Activated naive CD4-positive, alpha-beta T cell treated with anti-CD3 and anti-CD28 coated beads for 36 hours (primary cell): ENCODE measurements at places on chromosomes 1 and 21.

DNA sequence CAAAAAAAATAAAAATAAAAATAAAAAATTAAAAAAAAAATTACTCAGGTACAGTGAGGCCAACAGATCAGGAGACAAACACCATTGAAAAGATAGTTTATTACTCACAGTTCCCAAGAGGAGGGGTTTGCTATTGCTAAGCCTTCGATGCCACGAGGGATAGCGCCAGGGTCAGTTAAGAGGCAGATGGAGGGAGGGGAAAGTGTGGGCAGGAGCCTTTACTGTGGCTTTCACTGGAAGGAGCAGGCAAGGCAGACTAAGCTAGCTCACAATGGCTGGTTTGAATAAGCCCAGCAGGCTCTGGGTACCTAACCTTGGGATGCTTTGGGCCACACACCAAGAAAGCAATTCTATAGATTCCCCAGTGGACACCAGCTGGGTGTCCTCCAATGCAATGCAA lies 12.7 kb upstream of the RNF187 start:
- DNase-seq: no peak

- no peak for DNase-seq
Observed at GRCh38 chr1:210978974-210979354, 155.0 kb downstream of the KCNH1 start.

DNA sequence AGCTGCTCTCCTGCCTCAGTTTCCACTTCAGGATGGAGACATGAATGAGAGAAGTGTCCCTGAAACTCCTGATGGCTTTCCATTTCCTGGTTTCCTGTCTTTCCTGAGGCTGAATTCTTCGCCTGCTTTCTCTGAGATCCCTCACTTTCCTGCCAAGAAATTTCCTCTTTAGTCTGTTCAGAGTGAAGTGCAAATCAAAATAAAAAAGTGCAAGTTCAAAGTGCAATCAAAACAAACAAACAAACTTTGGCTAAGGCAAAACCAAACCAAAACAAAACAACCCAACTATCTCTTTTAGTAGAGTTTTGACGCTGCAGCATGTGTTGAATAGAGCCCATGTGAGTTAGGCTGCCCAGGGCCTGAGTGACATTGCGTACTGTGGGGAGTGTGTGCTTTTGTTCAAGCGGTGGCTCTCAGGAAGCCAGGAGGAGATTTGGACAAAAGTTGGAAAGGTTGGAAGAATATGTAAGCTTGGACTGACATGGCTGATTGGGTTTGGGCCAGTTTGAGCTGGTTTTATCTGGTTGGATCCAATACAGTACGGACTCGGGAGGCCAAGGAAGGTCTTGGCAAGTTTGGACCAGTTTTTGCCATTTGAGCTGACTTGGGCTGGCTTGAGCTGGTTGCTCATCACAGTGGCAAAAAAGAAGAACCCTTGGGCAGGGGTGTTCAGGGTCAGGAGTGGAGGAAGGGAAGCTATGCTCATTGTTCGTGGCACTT lies 61.1 kb upstream of the TINAGL1 start:
- DNase-seq: no peak

DNA sequence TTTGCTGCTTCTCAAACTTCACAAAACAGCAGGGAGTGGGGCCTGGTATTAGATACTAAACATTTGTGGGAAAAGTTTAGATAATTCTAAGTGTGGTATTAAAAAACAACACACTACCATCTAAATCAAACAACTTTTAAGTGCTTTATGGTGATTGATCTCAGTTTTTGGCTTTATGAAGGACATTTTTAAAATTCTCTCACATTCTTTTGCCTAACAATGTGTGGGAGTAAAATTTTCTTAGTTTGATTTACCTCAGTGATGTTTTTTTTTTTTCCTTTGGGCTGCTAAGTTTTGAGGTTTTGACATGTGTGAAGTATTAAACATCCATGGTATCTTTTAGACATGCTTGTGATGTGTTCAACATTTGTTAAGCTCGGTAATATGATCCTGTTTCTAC lies 116.2 kb downstream of the DISP1 start:
- DNase-seq: no peak

DNA sequence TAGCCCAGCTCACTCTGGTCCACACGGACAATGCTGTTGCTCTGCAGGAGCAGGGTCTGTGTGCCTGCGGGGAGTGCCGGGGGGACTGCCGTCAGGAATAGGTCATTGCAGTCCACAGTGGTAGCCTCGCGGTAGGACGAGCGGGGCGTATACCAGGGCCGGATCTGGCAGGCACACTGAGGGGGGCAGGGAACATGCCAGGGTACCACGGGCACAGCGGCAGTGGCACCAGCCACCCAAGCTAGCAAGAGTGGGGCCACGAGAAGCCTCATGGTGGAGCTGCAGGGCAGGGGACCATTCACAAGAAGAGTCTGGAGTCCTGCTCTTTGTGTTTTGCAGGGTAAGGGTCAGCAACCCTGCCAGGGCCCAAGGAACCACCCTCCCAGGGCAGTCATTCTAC lies 65.8 kb downstream of the LRRN2 start:
- peak; percentile 17 for DNase-seq

GRCh38 chr1:112703706-112704105 lies 3.2 kb downstream of the RHOC start:
- DNase-seq: no peak

- DNase-seq: no peak
Observed at GRCh38 chr1:43370564-43370963, 2.8 kb upstream of the ELOVL1 start.

- DNase-seq: no peak
Observed at GRCh38 chr1:228267962-228268880, 60.4 kb downstream of the OBSCN start.

DNA sequence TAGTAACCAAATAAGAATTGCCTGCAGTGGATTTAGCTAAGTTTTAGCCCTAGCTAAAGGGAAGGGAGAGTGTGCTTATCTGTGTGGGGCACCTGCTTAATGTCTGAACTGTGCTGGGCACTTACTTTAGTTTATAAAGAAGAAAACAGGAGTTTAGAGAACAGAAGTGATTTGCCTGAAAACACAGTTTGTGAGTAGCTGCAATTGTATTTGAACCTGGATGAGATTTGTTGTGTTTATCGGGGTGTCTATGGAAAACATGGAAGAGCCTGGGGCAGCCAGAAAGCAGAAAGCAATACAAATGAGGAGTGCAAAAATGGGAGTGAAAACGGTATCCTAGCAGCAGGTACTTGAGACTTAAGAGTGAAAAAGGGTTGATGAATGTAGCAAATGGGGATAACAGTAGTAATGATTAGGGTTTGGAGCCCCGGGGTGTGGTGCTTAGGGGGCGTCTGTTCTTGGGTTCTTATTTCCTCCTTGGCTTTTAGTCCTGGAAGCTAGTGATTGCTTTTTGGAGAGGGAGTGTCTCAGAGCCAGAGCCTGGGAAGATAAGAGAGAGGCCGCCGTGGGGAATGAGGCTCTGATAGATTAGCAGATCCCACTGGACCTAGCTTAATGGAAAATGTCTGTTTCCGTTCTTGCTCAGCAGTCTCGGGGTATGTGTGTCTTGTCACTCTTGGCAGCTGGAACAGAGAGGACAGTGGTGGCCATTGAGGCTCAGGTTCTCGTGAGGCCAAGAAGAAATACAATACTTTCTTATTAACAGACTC lies 5.6 kb downstream of the PRCC start:
- no peak for DNase-seq

GRCh38 chr1:239123260-239123659 lies 263.1 kb upstream of the CHRM3 start:
- no peak for DNase-seq

DNA sequence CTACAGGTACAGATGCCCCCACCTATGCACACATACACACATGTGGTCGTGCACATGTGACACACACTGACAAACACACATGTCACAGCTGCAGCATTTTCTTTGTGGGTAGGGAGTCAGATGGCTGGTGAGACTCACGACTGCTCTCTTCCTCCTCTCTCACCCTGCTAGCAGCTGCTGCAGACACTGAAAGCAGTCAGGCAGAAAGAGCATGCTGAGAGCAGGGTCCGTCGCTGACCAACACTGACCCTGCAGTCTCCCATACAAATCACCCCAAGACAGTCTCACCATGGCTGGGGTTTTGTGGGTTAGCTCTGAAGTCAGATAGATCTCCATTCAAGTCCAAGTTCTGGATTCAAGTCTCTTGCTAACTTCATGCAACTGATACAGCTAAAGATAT lies 188.3 kb downstream of the ASTN1 start:
- no peak for DNase-seq

- no peak for DNase-seq
Observed at GRCh38 chr1:27539901-27540861, 50.2 kb upstream of the WASF2 start.

GRCh38 chr1:37442644-37443043 lies 31.7 kb upstream of the ZC3H12A start:
- DNase-seq: no peak

DNA sequence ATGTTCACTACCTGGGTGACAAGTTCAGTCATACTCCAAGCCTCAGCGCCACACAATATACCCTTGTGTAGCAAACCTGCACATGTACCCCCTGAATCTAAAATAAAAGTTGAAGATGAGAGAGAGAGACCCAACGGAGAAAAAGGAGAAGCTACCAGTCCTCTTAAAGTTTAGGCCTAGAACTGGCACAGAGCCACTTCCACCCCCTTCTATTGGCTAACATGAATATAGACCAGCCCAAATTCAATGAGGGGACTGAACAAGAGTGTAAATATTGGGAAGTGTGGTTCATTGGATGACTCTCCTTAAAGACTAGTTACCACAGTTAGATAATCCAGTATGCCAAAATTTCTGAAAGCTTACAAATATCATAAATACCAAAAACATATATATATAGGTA lies 139.9 kb upstream of the ATP1B1 start:
- DNase-seq: no peak

GRCh38 chr1:39688706-39689105 lies 2.5 kb downstream of the HPCAL4 start:
- DNase-seq: no peak

GRCh38 chr1:12161662-12162458 lies 4.9 kb upstream of the TNFRSF1B start:
- DNase-seq: peak; percentile 92

GRCh38 chr1:240194120-240194519 lies 102.4 kb downstream of the FMN2 start:
- no peak for DNase-seq

- no peak for DNase-seq
Observed at GRCh38 chr1:17121881-17122280, 2.6 kb upstream of the PADI2 start.

- DNase-seq: no peak
Observed at GRCh38 chr1:31371121-31371959, 1.5 kb downstream of the FABP3 start.

DNA sequence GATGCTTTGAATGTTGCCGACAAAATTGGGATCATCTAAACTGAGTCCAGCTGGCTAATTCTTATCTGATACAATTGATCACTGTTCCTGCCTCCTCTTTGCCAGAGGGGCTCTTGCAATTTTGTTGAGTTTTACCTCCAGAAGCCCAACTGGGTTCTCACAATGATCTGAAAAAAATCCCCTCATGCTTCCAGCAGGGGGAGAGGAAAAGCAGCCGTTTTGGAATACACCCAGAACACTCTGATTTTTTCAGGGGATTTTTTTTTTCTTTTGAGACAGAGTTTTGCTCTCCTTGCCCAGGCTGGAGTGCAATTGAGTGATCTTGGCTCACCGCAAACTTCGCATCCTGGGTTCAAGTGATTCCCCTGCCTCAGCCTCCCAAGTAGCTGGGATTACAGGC lies 13.9 kb upstream of the RERE start:
- no peak for DNase-seq

DNA sequence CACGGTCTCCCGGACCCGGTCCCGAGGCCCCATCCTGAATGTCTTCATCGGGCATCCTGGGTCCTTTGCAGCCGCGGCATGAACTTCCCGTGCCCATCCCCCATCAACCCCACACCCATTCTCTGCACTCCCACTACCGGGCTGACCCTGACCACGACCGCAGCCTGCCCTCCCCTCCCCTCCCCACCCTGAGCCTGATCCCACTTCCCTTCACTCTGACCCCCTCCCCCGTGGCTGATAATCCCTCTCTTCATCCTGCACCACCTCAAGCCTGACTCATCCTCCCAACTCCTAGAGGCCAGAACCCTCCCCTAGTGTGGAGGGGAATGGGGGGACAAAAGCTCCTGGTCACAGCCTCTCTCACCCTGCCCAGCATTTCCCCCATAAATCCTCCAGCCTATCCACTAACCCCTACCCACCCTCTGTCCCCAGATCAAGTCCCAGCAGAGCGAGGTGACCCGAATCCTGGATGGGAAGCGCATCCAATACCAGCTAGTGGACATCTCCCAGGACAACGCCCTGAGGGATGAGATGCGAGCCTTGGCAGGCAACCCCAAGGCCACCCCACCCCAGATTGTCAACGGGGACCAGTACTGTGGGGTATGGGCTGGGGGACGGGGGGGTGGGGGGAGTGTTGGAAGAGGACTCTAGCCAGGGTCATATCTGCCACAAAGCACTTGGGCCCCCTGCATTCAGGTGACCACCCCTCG lies 602 bp downstream of the SH3BGRL3 start:
- DNase-seq: peak; percentile 30

GRCh38 chr1:31208361-31208945 lies 31.2 kb downstream of the NKAIN1 start:
- no peak for DNase-seq

GRCh38 chr1:193709607-193710006 lies 523.2 kb upstream of the B3GALT2 start:
- DNase-seq: no peak

GRCh38 chr1:210232511-210233215 lies at the start of gene SERTAD4:
Gene SERTAD4, plus strand, starts transcription at chr1:210232796. Its CDS starts 5,165 bp downstream, at chr1:210237961.
- no peak for DNase-seq

DNA sequence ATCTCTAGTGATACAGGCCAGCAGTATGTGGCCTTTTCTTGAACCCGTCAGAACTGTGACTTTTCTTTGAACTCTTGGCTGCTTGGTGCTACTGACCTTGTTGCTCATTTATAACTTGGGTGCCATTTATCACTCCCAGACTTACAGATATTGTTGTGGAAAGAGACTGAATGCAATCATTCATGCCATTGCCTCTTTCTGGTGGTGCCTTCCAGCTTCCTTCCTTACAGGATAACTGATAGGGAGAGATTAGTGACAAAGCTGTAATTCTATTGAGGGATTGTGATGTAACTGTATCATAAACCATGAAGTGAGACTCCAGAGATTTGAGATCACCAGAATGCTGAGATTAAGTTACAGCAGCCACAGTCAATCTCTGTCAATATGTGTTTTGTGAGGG lies 256.5 kb downstream of the USP25 start:
- DNase-seq: no peak

DNA sequence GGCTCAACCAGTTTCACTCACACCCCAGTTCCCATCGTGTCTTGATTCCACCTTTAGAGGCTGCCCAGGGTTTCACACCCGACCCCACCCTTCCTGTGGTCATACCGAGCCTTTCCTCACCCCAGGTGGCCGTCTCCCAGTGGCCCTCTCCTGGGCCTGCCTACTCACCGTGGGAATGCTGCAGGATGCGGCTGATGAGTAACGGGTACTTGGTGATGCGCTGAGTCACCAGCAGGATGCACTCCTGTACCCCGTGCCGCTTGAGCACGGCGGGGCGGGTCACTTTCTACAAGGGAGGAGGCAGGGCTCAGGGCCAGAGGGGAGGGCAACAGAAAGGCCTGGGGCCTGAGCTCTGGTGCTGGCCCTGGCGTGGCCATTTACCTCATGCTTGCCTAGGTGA lies 16.4 kb downstream of the ARHGEF2 start:
- no peak for DNase-seq

- no peak for DNase-seq
Observed at GRCh38 chr1:186943891-186944686, 115.3 kb downstream of the PLA2G4A start.
